ENCODE measurements at places on chromosomes 4 and X.

GRCh38 chr4:65893957-65894755, 223.9 kb upstream of the EPHA5 start:
- DNase-seq: no peak

DNA sequence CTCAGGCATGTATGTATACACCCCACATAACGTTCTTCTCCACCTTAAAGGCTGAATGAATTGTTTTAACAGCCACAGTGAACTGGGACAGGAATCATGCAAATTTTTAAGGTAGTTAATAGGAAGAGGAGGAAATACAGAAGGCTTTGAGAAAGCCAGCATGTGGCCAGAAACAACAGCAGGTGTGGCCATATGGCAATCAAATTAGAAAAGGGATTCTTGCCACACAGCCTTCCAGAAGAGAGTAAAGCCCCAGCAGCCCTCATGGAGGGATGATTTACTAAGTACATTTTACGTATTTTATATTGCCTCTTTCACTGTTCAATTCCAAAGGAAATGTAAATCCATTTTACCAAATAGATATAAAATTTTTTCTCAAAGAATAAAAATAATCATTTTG, 792.2 kb downstream of the ADGRL3 start:
- no peak for DNase-seq

GRCh38 chrX:134530845-134531244, 70.9 kb downstream of the HPRT1 start:
- no peak for DNase-seq

DNA sequence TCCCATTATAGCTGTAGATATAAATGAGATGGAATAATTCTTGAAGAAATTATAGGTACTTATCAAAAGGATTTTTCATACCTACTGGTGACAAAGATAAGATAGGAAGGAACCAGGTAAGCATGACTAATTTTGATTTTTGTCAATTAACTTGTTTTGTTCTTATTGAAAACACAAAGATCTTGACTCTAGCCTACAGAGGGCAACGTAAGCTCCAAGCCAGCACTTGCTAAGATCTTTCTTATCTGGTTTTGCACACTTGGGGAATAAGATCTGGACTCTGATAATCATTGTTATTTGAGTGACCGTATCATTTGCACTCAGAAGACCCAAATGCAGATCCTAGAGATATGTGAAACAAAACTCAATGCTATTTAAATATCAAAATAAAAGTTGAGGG, 223.4 kb downstream of the VEGFC start:
- no peak for DNase-seq

- no peak for DNase-seq
These were observed 22.8 kb upstream of the MAML3 start for GRCh38 chr4:140176735-140177134.

GRCh38 chr4:53711926-53712325, 120.6 kb upstream of the LNX1 start:
- DNase-seq: no peak

- DNase-seq: no peak
These were observed 76.5 kb upstream of the BOD1L1 start for GRCh38 chr4:13704035-13704434.

- DNase-seq: no peak
These were observed 263.5 kb downstream of the PABPC4L start for GRCh38 chr4:133938061-133938460.

- no peak for DNase-seq
These were observed 45.0 kb downstream of the SLC9A7 start for GRCh38 chrX:46713672-46714490.

DNA sequence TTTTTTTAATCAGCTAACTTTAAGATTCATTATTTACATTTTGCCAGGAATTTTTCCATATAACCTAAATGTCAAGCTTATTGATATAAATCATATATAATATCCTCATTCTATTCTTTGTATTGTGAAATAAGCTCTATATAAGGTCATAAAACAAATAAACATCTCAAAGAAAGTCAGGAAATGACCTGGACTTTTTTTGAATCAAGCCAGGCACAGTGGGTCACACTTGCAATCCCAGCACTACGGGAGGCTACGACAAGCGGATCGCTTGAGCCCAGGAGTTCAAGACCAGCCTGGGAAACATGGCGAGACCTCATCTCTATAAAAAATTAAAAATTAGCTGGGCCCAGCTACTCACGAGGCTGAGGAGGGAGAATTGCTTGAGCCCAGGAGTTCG, 88.9 kb downstream of the RBM47 start:
- no peak for DNase-seq

DNA sequence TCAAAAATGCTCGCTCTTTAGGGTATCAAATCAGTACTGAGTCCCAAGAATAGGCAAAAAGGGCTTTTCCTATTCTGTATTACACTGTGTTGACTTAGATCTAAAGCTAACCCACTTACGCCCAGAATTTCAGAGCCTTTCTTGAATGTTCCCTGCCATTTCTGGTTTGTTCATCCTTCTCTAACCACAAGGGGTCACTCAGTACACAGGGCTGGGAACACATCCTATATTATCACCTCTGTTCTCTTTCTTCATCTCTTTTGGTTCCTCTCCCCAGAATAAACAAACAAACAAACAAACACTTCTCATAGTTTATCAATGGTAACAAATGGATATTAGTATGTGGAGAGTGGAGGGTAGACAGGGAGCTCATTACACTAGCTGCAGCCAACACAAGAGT, 25.5 kb upstream of the MORC4 start:
- no peak for DNase-seq

GRCh38 chr4:173498023-173498422, 32.0 kb downstream of the HAND2 start:
- DNase-seq: no peak

GRCh38 chr4:1236103-1236641, 12.8 kb downstream of the CTBP1 start:
- DNase-seq: no peak

- DNase-seq: no peak
These were observed 53.2 kb downstream of the MAGED4B start for GRCh38 chrX:52015794-52016193.

- no peak for DNase-seq
These were observed 37.2 kb downstream of the ADAMTS3 start for GRCh38 chr4:72531768-72532290.

GRCh38 chr4:165522050-165522449, 143.2 kb downstream of the CPE start:
- DNase-seq: no peak

GRCh38 chr4:94342694-94343093, at the start of gene HPGDS:
Gene HPGDS, minus strand, starts transcription at chr4:94342836. Its CDS starts 8,207 bp downstream, at chr4:94334629.
- peak; percentile 12 for DNase-seq

DNA sequence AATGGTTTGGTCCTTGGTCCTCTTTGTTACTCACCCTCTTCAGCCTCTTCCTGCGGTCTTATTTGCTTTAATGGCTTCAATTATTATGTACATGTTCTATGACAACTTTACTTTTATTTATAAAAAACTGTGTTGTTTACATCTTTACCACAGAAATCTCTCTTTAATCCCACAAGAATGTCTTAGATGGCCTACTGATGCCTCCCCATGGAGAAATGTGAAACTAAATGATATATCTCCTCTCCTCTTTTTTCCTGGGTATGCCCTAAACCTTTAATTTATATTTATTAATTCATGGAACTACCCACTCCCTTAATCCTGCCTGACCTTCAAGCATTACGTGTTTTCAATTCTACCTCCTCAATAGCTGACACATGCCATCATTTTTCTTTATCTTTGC, 573.2 kb downstream of the CENPC start:
- DNase-seq: no peak

DNA sequence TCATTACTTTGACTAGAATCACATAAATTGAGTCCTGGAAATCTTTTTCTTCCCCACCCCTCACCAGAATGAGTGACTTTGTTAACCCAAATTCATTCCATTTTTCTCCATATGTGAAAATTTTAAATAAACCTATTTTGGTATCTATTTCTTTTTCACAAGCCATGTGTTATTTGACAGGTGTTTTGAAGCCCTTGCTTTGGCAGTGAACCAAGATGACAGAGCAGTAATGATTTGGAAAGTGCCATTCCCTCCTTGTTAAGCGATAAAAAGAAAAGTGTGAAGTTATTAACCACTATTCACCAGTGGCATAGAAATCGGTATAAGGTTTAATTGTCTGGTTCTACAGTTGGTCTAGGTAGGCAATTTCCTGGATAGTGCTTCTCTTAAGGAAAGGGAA, 66.1 kb downstream of the POLA1 start:
- no peak for DNase-seq

DNA sequence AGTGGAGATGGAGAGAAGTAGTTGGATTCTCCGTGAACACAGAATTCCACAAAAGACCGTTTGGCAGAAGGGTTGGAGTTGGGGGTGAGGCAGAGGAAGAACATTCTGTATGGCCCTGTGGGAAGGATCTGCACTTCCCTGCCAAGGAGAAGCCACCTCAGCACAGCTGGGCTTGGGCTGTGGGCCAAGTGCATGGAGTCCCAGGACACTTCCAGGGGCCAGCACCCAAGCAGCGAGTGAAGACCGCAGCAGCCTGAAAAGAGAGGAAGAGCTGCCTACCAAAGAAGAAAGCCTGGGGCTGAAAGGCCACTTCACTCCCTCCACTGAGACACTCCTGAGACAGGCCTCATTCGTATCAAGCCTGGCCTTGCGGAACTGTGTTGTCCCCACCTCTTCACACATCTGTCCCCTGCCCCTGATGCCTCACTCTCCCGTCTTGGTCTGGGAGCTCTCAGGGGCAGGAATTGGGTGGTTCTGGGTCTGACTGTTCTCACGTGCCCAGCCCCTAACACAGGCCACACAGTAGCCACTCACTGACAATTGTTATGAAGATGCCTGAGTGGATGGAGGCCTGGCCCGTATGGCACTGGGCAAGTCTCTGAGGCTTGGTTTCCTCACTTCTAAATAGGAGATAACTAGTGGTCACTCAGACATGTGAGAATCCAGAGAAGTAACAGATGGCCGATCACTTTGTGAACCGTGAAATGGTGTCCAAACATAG, 3.3 kb upstream of the AWAT2 start:
- DNase-seq: no peak

- no peak for DNase-seq
These were observed 188.9 kb downstream of the ENOX2 start for GRCh38 chrX:130714135-130714534.

GRCh38 chrX:20325786-20326388, 59.2 kb upstream of the RPS6KA3 start:
- DNase-seq: no peak

DNA sequence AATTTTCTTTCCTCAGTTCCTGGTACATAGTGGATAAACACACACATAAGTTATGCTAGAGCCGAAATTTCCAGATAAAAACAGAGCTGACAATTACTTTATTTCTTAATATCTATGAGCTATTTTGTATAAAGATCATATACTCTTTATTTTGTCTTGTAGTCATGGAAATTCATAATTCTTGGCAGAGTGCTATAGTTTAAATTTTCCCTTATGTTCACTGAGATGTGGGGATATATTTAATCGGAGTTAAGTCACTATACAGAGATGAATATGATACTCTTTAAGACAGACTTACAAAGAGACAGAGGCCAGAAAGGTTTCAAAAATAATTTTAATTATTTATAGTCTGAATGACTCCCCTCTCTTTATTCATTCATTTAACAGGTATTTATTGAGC, 89.7 kb downstream of the PPEF1 start:
- DNase-seq: no peak

GRCh38 chrX:54248309-54248708, 65.3 kb upstream of the FAM120C start:
- no peak for DNase-seq

DNA sequence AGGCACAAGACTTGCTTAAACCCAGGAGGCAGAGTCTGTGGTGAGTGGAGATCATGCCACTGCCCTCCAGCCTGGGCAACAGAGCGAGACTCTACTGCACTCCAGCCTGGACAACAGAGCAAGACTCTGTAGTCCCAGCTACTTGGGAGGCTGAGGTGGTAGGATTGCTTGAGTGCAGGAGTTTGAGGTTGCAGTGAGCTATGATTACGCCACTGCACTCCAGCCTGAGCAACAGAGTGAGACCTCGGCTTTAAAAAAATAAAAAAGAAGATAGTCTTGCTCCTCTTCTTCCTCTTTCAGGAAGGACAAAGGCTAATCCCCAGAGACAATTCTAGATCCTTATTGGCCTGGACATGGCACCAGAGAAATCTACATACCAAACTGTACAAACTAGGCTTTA, 5.7 kb upstream of the PPEF2 start:
- no peak for DNase-seq

GRCh38 chrX:78075787-78076389, 28.2 kb upstream of the PGK1 start:
- DNase-seq: no peak

DNA sequence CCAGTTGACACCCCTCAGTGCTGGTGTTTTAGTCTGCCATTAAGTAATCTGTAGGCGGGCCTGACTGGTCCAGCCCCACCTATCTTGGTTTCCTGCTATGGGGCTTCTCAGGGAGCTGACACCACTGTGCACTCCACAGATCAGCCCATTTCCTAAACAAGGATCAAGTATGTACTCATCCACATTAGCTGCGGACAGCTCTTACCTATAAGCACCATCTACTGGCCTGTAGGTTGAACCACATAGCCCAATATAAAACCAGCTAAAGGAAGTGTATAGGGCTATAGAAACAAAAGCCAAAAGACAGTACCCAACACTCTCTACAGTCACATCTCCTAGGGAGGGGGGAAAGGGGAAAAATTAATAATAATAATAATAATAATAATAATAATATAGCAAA, 353.5 kb upstream of the CXorf51B start:
- DNase-seq: no peak

DNA sequence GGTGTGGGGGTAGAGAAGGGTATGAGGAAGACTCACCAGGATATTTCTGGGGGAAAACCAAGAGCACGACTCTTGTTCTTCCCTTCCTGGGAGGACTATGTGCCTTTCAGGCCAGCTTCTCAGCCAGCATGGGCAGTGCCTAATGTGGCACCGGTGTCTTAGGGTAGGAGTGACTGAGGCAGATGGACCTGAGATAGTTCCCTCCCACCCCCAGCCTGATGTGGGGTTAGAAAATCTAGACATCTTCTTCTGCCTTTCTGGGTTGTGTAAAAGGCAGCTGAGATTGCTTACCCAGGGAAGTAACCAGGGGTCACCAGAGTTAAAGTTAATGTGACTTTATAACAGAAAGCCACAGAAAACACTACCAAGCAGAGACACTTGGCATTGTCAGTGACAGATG, 127.3 kb downstream of the TMA16 start:
- no peak for DNase-seq

All from adrenal gland (tissue), 19 donors.